ENCODE measurements at places on chromosomes 5 and 9.

GRCh38 chr5:132100672-132101261, 27.2 kb downstream of the CSF2 start:
- DNase-seq, result no peak

DNA sequence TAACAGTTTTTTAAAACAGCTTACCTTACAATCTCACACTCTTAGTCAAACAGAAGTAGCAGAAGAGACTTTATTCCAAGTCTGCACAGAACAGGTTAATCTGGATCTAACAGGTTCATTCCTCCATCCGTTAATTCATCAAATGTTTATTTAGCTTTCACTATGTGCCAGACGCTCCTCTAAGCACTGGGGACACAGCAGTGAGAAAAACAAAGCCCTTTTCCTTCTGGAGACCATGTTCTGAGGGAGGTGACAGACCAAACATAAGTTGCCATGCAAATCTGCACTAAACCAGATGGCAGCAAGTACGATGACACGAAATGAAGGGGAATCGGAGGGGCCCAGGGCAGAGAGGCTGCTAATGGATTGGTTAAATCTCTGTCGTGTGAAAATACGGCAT, 17.1 kb upstream of the GLIPR2 start:
- DNase-seq, result no peak

DNA sequence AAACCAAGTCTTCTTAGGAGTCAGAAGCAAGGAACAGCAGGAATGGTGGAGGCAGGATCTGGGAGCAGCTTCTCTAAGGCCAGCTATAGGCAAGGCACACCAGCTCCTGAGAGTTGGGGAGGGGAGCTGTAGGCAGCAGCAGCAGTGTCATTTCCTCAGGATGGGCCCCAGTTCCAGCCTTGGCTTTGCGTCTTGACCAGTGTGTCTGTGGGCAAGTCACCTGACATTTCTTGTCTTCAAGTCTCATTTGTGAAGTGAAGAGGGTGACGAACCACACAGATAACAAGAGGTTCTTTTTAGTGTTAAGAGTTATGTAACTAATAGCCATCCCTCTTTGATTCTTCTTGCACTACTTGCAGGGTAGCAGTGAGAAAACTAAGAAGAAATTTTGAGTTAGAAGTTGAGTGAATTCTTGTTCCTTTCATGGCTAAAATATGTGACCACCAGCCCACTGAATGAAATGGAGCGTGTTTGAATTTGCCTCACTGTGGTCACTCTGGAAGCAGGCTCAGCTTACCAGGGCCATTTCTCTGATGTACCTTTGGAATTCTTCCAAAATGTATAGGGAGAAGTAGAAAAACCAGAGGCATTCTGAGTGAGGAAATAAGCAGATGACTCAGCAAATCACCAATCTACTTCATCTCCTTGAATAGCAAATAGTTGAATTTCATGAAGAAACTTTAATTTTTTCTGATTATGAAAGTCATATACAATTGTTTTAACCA, 42.4 kb downstream of the RHOBTB3 start:
- DNase-seq, result peak; percentile 76

DNA sequence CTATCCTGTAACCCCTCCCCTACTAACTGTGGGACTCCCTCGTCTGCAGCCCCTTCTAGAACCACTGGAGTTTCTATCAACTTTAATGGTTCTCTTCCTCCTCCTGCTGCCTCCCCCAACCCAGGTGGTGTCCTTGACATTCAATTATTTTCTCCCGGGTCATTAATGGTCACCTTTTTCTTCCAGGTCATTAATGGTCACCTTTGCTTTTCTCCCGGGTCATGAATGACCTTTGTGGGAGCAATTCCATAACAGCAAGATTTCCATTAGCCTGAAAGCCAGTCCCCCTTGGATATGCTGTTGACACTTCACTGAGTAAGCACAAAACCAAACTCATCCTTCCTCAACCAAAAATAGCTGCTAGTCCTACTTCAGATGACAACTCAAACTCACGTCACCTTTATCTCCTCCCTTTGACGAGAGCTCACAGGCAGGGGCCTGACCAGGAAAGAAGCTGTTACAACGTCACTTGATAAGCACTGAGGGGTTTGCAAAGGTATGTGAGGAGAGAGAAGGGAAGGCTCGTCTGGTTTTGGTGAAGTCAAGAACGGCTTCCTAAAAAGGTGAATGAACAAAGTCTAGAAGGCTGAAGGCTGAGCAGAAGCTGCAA, 10.9 kb downstream of the CCDC127 start:
- no peak for DNase-seq

GRCh38 chr5:119343766-119344165, 12.1 kb upstream of the TNFAIP8 start:
- peak; percentile 49 for DNase-seq

GRCh38 chr5:87650284-87650683, 237.6 kb upstream of the CCNH start:
- peak; percentile 57 for DNase-seq

DNA sequence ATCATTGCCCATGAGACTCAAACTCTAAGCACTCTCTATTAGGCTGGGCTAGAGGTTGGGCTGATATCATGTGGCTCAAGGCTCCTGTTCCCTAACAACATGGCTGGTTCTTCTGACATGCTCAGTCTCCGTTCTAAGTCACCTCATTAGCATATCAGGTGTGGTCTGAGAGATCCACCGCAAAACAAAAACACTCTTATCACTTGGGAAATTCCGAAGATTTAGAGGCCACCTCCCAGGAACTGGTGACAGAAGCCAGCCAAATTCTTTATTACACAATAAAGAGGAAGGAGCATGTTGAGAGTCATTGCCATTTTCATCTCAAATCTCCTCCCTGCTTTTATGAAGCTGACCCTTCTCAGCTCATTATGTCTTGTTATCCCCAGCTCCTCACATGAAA, 107.6 kb downstream of the MSX2 start:
- DNase-seq, result no peak

DNA sequence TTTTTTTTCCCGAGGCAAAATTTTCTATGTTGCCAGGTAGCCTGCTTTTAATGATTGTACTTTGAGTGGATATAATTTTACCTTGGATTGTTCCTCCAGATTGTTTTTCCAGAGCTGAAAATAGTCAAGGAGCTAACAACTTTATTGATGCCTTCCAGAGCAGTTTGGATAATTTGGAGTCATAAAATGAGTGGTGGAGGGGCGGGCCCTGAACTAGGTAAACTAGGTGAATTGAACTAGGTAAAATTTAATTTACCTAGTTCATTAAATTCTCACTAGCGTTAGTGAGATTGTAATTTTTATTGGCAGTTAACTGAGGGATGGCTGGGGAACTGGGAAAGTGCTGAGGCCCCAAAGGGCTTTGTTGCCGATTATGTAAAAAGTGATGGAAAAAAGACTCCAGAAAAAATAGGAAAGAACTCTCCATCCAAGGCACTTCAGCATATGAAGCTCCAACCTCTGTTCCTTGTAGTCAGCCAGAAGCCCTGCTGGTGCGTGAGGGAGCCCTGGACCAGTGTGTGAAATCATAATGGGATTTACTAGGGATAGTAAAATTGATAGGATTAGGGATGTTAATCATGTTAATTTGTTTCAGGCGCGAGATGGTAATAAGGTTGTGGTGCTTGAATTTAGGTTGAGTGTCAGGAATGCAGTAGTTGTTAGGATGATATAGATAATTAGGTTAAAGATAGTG, 1.7 kb downstream of the DNAJC25 start:
- no peak for DNase-seq

DNA sequence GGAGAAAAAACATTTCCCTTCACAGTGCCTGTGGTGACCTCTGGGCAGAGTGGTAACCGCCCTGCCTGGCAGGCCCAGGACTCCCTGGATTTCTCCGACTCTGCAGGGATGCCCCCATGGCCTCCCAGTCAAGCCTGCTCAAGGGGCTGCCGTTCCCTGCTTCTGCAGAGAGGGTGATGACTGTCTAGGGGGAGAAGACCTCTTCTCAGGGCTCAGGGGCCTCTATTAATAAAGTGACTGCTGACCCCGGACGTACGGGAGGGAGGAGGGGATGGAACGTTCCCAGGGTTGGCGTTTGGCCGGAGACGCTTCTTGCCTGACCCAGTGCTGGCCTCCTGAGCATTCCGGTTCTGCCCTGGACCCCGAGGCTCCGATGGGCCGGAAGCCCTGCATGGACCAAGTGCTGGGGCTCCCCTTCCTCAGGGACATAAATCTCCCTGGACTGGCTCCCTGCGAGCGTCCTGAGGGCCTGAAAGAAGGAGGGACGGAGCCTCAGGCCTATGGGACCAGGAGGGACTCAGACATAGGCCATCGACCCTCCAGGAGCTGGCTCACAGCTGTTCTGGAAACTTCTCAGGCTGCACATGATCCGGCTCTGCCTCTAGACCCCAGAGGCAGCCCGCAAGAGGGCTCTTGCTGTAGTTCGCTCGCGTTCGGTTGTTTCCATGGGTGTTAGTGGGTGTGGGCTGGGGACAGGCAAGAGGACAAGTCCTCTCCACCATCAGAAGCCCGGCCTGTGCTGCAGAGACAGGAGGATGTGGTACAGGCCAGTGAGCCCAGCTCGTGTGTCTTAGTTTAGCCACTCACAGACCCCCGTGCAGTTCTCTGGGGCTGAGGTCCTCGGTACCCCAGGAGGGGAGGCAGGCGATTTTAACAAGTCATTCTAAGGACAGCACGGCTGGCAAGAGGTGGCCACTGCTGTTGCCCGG, 8.1 kb upstream of the RNU6ATAC start:
- no peak for DNase-seq

DNA sequence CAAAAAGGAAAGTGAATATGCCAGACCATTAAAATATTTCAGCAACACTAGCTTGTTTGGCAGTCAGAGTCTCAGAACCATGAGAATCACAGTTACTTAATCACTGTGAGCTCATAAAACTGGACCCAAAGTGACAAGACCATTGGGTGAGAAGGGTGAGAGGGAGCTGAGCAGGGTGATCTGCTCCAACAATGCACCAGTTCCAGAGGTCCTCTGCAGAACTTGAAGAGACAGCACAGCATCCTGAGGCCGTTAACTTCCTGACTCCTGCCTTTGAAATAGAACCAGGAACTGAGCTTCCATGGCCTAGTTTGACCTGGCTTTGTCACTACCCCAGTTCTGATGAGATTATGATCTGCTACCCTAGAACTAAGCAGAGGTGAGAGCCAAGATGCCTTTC, 57.4 kb downstream of the NFIB start:
- DNase-seq, result peak; percentile 25

DNA sequence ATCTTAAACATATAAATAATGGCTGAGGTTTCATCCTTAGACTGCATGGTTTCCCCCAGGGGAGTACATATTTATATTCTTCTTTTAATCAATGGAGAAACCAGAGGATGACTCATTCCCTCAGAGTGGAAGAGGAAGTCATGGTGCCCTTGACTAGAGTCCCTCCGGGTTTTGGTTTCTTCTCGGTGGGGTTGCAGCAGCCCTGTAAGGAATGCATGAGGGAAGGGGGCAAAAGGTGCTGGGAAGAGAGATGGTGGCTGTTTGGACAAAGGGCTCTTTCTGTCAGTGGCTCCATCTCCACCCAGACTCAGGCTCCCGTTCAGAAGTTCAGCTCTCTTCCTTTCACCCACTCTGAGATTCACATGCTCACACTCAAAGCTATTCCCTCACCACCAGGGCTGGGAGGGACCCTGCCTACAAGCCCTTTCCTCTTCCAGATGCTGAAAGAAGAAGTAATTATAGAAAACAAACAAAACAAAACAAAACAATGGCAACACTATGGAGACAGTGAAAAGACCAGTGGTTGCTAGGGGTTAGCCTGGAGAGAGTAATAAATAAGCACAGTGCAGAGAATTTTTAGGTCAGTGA, 129.8 kb upstream of the IL12B start:
- peak; percentile 66 for DNase-seq

- DNase-seq, result no peak
Measured at GRCh38 chr5:39040875-39041274, 33.3 kb downstream of the RICTOR start.

DNA sequence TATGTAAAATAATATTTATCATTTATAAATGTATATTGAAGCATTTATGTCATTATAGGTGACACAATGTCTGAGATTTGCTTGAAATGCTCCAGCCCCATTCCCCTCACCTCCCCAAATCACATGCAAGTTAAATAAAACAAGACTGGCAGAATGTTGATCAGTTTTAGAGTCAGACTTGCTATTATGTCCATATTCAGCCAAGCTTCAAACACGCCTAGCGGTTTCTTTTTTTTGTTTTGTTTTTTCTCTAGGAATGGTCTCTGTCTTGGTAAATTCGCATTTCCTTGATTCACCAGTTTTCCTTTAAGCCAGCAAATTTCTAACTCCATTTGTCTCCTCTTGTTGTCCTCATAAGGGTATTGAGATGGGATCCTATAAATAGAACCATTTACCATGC, 153.0 kb upstream of the HMHB1 start:
- no peak for DNase-seq

GRCh38 chr5:127213231-127213630, 77.4 kb upstream of the MEGF10 start:
- no peak for DNase-seq

- DNase-seq, result peak; percentile 74
Measured at GRCh38 chr9:4604678-4605095, 57.4 kb upstream of the PLPP6 start.

- DNase-seq, result no peak
Measured at GRCh38 chr9:77961541-77961940, 70.1 kb downstream of the GNAQ start.

DNA sequence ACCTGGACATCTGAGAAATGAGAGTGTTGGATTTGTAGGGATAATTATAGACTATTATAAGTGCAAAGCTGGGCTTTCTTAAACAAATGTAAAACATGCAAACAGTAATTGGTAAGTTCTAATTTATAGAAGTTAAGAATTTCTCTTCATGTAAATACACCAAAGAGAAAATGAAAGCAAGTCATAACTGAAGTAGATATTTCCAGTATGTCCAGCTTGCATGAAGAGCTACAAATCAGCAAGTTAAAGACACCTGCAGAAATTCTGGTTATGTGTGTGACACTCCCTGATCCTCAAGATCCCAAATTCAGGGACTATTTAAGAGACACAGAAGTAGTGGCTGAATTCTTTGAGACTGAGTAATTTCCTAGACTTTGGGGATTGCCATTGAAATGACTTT, 308.9 kb downstream of the TLE4 start:
- no peak for DNase-seq

GRCh38 chr5:93163010-93163663, 417.9 kb downstream of the NR2F1-AS1 start:
- DNase-seq, result peak; percentile 92

DNA sequence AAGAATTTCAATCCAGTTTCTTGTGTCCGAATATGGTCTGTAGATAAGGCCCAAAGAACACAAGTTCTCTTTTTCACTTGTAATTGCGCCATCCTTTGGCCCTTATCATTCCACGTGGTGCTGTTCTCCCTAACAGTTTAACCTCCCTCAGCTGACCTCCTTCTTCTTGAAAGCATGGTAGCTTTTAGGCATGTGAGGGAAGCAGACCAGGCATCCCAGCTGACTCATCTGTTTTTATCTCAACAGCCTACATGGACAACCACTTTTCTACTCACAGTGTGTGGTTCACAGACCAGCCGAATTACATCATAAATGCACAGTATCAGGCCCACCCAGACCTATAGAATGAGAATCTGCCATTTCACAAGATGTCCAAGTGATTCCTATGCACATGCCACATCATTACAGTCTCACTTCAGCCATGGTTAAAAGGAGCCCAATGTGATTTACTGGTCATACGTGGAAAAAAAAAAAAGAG, 26.9 kb upstream of the PLIN2 start:
- DNase-seq, result peak; percentile 94
